ENCODE measurements at places on chromosomes 16 and 17. TPM values are rescaled to one million over a fixed set of nuclear protein-coding genes. Genes with fewer than 3 reads are reported as not detected.

GRCh38 chr17:39062846-39063680 lies 88.4 kb downstream of the PLXDC1 start:
- DNase-seq, result no peak

DNA sequence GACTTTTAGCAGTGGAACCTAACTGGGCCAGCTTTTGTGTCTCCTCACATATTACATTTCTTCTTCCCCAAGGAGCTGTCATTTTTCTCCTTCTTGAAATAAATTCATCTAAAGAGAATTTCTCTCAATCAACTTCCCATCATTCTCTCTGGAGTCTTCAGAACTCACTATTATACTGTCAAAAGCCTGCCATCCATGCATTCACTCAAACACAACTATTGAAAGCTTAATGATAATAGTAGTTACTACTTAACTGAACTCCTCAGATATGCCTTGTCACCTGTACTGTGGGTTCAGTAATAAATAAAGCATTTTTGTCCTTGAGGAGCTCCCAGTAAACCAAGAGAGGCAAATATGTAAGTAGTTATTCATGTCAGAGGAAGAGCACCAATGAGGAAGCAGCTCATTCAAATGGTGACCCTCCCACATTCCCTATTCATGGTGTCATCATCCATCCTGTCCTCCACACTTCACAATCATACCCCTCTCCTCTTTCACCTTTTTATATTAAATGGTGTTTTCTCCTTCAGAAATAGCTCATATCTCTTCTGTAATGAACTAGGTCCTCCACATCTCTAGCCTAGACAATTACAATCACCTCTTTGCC lies 162.6 kb downstream of the CA10 start:
- DNase-seq, result no peak

Gene TPSB2
- polyA plus RNA-seq, result not detected

DNA sequence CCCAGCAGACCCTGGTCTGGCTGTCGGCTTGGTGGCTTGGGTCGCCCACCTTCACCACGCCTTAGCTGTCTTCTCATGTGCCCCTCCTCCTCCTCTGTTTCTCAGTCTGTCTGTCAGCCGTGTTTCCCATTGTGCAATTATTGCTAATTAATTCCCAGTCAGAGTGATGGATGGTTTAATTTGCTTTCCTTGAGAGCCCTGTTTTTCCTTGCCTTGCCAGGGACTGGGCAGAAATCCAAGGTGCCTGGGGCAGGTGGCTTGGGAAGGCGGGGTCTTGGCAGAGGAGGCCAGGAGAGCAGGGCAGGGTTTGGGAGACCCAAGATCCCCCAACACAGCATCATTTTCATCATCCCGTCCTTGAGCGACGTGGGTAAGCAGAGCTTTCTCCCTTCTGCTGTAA lies 21.3 kb downstream of the NECAB2 start:
- no peak for DNase-seq

- no peak for DNase-seq
Measured at GRCh38 chr16:71929048-71929447, 33.7 kb downstream of the IST1 start.

GRCh38 chr17:77592106-77592865 lies 366.2 kb upstream of the TNRC6C start:
- no peak for DNase-seq

- DNase-seq, result no peak
Measured at GRCh38 chr16:1172651-1173050, 19.7 kb downstream of the CACNA1H start.

DNA sequence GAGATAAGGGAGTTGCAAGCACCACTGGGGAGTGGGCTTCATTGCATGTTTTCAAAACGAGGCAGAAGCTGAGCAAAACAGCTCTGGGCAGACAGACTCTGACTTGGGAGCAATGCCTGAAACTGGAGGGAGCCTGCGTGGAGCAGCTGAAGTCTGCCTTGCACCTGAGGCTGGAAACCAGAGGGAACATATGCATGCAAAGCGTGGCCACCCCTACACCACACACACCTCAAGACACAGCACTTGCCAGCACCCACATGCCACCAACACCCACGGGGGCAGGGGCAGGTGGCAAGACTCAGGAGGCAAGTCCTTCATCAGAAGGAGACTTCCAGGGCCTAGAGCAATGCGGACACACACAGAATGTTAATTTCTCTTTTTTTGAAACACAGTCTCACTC lies 45.8 kb downstream of the COTL1 start:
- no peak for DNase-seq

Gene MPV17L
- 10.4 TPM for polyA plus RNA-seq

Gene CCL4
- 0.16 TPM for polyA plus RNA-seq

Gene ACSM2A
- 76.5 TPM for polyA plus RNA-seq

- no peak for DNase-seq
Measured at GRCh38 chr16:84284154-84284722, 10.4 kb upstream of the WFDC1 start.

GRCh38 chr17:74822335-74822938 lies 37.2 kb downstream of the GRIN2C start:
- no peak for DNase-seq

GRCh38 chr16:12646490-12647274 lies 157.0 kb downstream of the CPPED1 start:
- DNase-seq, result no peak

DNA sequence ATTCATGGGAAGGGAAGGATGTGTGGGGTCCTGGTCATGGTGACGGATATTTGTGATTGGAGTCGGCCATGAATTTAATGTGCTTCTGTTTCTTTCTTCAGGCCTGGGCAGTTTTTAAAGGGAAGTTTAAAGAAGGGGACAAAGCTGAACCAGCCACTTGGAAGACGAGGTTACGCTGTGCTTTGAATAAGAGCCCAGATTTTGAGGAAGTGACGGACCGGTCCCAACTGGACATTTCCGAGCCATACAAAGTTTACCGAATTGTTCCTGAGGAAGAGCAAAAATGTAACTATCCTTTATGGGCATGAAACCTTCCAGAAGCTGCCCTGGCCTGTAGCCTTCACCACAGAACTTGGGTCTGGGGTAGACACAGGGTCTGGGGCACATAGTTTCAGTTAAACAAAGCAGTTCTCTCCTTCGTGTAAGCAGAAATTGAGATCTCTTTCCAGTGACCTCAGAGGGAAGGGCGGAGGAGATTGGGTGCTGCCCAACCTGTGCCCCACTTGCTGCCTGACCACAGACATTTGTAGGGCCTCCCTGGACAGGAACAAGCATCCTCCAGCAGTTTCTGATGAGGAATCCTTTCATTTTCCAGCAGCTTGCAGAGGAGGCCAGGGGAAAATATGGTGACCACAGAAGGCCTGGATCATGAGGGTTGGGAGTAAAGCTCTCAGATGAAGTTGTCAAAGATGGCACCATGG lies 10.1 kb downstream of the IRF8 start:
- DNase-seq, result no peak

GRCh38 chr16:89700649-89701424 lies 668 bp downstream of the SPATA2L start:
- no peak for DNase-seq

GRCh38 chr17:18356624-18357023 lies 6.7 kb downstream of the SHMT1 start:
- no peak for DNase-seq

- no peak for DNase-seq
Measured at GRCh38 chr16:86011532-86011931, 112.6 kb downstream of the IRF8 start.

Gene SMIM5
- polyA plus RNA-seq, result 10.3 TPM

Gene OR1E2
- not detected for polyA plus RNA-seq

GRCh38 chr16:10356870-10357842 lies 28.7 kb upstream of the ATF7IP2 start:
- no peak for DNase-seq

Gene ABCA5
- 11.4 TPM for polyA plus RNA-seq

GRCh38 chr16:89369266-89369895 lies 121.0 kb downstream of the ANKRD11 start:
- DNase-seq, result no peak

DNA sequence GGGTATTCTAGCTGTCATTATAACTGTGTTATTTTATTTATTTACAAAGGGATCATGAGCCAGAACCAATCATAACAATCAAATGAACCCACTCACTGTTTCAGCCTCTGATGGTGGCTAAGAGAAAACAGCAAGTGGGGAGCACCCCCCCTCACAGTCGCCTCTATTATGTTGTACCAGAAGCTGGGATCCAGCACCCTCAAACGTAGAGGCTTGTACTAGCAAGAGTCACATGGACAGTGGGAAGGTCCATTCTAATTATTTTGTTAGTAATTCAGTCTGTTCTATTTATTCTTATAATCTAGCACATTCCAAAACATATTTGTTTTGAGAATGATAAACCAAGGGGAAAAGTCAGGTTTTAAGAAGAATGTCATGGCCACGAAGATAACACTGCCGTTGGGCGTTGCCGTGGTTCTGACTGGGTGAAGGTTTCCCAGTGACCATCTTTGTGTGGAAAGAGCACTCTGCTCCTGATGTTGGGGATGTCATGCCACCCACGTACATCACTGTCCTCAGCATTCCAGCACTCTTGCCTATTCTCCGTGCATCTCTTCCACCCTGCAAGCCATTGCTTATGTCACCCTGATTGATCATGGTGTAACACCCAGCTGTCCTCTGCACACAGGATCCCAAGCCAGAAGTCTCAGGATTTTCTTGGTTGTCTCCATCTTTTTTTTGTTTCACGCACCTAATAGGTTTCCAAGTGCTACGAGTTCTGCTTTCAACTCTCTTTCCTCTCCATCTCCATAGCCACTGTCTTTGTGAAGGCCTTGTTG lies 205.8 kb downstream of the PRKCA start:
- no peak for DNase-seq

DNA sequence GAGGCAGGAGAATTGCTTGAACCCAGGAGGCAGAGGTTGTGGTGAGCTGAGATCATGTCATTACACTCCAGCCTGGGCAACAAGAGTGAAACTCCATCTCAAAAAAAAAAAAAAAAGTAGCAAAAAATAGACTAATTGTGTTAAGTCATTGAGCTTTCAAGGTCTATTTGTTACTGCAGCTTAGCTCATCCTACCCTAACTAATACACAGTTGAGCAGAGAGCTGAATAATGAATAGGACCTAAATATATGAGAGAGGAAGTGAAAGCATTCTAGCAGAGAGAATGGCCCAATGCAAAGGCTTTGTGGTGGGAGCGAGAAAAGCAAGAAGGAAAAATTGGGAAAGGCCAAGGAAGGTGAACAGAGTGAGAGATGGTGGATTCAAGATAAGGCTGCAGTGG lies 128.3 kb downstream of the AXIN2 start:
- DNase-seq, result no peak

- no peak for DNase-seq
Measured at GRCh38 chr16:17031484-17032268, 439.1 kb downstream of the XYLT1 start.

- no peak for DNase-seq
Measured at GRCh38 chr16:1045993-1046911, 26.3 kb upstream of the SSTR5 start.

Gene ASB16
- polyA plus RNA-seq, result 4.0 TPM

- no peak for DNase-seq
Measured at GRCh38 chr16:66026211-66026610, 340.3 kb upstream of the CDH5 start.

Gene TMEM88
- 26.1 TPM for polyA plus RNA-seq

Gene CCDC102A
- polyA plus RNA-seq, result 21.0 TPM

DNA sequence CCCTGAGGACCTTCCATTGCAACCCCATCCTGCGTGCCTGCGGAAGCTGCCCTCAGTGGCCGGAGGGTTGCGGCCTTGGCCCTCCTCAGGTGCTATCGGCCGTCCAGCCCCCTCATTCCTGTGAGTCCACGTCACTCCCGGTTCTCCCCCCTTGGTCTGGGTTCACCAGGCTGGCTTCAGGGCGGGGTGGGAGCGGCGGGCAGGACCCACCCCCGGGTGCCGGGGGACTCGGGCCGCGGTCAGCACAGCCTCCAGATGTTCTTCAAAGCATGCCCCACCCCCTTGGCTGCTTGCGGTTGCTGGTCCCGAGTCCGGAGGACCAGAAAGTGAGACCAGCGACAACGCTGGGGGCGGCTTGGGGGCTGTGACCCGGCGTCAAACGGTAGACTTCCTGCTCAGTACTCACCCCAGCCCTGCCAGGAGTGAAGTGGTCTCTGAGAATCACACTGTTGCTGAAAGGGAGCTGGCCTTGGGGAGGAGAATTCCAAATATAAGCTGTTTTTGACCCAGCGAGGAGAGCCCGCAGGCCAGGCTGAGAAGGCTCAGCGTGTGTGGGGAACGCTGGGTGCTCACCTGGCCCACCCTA lies 4.5 kb downstream of the ZNF469 start:
- no peak for DNase-seq

Gene BEAN1
- 2.9 TPM for polyA plus RNA-seq

GRCh38 chr17:80981062-80981902 lies 10.4 kb upstream of the CHMP6 start:
- no peak for DNase-seq

DNA sequence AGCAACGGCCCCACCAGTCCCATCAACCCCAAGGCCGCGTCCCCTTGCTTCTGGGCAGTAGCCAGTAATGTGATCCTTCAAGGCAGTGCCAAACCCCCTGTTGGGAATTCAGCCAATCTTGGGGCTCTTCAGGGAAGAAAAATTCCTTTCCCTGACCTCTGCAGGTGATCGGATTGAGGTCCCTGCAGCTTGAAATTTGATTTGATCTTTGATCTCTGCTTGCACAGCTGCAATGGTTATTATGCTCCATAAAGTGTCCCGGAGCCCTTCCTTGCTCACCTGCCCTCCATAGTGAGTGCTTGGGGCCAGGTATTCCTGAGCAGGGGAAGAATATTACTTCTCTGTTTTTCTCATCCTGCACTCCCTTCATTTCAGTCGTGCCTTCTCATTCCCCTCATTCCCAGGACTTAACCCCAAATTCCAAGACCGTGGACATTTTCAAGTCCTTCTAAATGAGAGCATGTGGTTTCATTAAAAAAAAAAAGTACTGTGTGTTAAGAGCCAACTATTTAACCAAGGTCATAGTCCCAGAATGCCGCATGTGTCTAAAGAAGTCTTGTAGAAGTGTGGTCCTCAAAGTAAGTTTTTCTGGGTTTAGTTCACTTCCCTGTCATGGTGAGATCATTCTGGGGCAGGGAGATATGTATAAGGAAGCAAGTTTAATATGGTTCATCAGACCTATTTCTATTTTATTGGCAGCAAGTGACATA lies 56.3 kb downstream of the SOX9 start:
- DNase-seq, result no peak

DNA sequence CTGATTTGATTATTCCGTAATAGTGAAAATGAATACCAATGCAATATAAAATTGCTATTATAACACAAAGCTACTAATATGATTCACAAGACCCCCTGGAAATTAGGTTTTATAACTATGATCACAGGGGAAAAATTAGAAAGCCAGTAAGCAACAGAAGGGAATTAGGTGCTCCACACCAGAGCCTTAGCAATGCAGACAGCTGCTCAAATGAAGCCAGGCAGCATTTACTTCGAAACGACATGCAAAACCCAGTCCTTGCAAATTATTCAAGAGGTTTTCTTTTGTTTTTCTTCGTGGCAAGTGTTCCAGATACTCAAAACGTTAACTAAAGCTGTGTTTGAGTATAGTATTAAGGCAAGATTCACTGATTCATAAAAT lies 47.9 kb downstream of the TOX3 start:
- no peak for DNase-seq

DNA sequence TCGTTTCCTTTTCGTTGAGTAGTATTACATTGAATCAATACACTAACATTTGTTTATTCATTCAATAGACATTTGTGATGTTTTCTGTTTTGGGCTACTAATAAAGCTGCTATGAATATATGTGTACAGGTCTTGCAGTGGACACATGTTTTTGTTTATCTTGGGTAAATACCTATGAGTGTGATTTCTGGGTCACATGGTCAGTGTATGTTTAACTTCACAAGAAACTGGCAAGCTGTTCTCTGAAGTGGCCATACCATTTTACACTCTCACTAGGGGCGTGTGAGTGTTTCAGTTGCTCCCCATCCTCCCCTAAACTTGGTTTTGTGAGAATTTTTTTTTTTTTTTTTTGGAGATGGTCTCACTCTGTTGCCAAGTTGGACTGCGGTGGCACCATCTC lies 35.0 kb downstream of the PKD1L3 start:
- DNase-seq, result no peak

Gene HSD11B2
- polyA plus RNA-seq, result 74.4 TPM

Gene DUXB
- not detected for polyA plus RNA-seq
